Cerebellar cortex (tissue), 1 donor: ENCODE measurements at places on chromosomes 1 and 21.

DNA sequence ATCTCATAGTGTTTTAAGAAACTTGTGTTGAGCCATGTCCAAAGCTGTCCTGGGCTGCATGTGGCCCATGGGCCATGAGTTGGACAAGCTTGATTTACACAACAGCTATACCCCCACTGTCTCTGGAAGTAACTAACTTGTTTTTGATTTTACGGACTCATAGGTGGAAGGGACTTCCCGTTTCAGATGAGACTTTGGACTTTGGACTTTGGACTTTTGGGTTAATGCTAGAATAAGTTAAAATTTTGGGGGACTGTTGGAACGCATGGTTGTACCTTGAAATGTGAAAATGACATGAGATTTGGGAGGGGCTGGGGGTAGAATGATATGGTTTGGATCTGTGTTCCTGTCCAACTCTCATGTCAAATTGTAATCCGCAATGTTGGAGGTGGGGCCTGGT lies 52.6 kb upstream of the ZSWIM5 start:
- no peak for DNase-seq

DNA sequence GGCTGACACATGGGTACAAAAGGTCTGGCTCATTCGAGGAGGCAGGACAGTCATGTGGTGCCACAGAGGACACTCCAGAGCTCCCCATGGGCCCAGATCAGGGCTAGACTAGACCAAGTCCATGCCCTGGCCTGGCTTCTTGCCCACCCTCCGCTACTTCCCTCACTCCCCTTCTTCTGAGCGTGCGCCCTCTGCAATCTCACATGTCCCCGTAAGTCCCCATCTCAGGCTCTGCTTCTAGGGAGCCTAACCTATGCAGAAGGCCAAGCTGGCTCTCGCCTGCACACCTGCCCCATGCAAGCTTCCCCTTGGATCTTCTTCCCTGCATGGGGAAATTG lies 553.6 kb downstream of the PTPRU start:
- DNase-seq, result no peak

- no peak for DNase-seq
Observed at GRCh38 chr21:38352536-38353219, 95.9 kb downstream of the KCNJ15 start.

- DNase-seq, result peak; percentile 52
Observed at GRCh38 chr1:47738560-47739182, 258.5 kb downstream of the TRABD2B start.

GRCh38 chr1:86114816-86115400 lies 41.7 kb downstream of the COL24A1 start:
- no peak for DNase-seq

DNA sequence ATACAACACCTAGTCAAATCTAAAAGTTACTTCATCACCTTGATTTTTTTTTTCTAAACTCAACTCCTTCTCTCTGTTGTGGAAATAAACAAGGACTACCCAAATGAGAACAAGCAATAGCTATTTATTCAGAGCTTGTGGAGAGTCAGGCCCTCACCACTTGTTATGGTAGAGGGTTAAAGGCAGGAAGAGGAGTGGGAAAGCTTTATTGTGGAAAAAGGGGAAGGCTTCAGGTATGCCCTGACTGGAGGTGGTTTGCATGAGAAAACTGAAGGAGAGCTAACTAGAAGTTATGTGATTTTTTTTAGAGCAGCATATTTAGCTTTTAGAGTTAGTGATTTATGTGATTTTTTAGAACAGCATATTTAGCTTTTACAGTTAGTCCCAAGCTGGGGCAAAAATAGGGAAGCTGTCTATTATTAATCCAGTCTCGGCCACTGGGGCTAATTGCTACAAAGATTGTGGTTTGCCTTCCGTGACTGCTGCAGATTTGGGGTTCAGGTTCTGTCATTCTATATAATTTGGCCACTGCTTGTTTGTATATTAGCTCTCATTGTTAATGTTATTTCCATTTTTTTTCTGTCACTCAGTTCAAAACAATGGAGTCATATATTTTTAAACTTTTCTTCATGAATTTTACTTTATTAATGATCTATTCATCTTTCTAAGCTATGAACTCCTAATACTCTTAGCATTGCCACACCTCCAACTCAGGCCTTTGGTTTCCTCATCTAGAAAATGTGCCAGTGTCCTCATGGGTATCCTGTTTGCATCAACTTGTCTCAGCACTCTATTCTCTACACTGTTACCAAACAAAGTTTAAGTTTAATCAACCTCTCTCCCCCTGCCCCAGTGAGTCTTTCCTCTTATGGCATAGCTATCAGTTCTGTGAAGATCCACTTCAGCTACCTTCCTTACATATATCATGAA lies 713.0 kb downstream of the BRINP3 start:
- DNase-seq, result no peak

DNA sequence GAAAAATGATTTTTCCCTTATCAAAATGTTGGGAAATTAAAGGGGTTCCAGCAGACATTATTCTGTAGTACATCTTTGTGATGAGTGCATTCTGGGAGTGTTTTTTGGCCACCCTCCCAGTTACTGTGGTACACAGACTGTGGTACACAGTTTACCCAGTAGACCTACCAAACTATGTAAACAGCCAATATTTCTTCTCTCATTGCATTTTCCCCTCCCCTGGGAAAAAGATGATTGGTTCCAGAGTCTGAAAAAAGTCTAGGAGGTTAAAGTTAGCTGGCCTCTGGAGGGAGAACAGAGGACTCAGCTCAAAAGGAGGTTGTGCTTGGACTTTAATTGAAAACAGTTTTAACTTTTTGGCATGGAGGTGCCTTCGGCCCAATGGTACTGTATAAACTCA lies 42.5 kb downstream of the PGM1 start:
- DNase-seq, result no peak
